Upper lobe of right lung (tissue), 1 donor: ENCODE measurements at places on chromosomes 11 and 22. TPM values are rescaled to one million over a fixed set of nuclear protein-coding genes. Genes with fewer than 3 reads are reported as not detected.

- peak overlapping the region; percentile 28 for H3K4me3 ChIP-seq
- peak overlapping the region; percentile 83 for H3K27ac ChIP-seq
- no peak for DNase-seq
- H3K36me3 ChIP-seq = peaks cover 32% of the 10 kb centered on the region
These were observed 532 bp upstream of the VSIG2 start for GRCh38 chr11:124752471-124753102.

DNA sequence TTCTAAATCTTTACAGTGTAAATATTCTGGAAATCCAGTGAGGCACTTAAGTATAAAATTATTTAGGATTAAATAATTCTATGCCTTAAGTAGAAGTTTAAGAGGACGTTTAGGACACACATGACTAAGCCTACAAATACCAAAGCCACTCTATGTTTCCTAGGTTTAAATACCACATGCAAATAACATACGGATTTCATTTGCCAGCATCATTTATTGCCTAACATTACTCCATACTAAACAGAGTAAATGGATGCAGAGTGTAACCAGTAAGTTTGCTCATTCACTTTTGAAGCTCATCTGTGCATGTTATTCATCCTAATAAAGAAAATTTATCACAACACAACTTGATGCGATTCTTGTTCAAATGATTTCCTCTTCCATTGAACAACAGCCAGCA is 4.1 kb downstream of the BDNF start:
- peaks cover 19% of the 10 kb centered on the region for H3K4me1 ChIP-seq
- no peaks in the 10 kb centered on the region for H3K36me3 ChIP-seq
- no peak for DNase-seq
- H3K27ac ChIP-seq = no peak overlapping the region

DNA sequence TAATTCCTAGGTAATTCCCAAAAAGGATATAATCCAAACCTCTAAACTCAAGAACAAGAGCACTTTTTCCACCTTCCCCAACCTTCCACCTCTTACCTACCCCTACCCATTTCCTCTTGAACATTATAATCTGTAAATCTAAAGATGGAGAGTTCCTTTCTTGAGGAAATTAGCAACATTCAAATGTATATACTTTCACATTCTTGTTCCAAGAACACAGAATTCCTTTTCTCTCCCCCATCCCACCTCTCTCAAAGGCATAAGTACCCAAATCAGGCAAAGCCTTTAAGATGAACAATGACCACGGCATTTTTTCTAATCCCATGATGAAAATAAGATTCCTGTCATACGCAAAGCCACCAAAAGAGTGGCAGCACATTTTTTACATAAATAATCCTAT is 18.3 kb downstream of the RRAS2 start:
- H3K4me3 ChIP-seq = no peak overlapping the region
- no peaks in the 10 kb centered on the region for H3K27me3 ChIP-seq
- no peaks in the 10 kb centered on the region for H3K36me3 ChIP-seq
- H3K4me1 ChIP-seq = peaks cover 5% of the 10 kb centered on the region
- DNase-seq = no peak
- no peak overlapping the region for H3K27ac ChIP-seq

DNA sequence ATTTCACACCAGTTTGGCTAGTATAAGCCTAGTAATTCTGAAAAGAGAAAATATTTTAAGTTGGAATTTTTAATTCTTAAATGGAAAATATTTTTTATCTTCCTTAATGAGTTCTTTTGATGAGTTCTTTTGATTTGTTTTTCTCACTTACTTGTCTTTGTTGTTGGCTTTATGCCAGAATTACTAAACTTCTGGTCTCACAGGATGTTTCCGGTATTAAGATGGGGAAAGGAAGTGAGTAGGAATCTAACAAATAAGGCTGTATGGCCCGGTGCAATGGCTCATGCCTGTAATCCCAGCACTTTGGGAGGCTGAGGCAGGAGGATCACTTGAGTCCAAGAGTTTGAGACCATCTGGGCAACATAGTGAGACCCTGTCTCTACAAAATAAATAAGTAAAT is 106.4 kb downstream of the ARHGAP42 start:
- no peaks in the 10 kb centered on the region for H3K27me3 ChIP-seq
- no peak overlapping the region for H3K4me3 ChIP-seq
- DNase-seq = no peak
- no peaks in the 10 kb centered on the region for H3K4me1 ChIP-seq

- peaks cover 4% of the 10 kb centered on the region for H3K36me3 ChIP-seq
- H3K27me3 ChIP-seq = no peaks in the 10 kb centered on the region
- DNase-seq = no peak
- no peak overlapping the region for H3K4me3 ChIP-seq
These were observed 31.8 kb downstream of the SLCO2B1 start for GRCh38 chr11:75182664-75183063.

DNA sequence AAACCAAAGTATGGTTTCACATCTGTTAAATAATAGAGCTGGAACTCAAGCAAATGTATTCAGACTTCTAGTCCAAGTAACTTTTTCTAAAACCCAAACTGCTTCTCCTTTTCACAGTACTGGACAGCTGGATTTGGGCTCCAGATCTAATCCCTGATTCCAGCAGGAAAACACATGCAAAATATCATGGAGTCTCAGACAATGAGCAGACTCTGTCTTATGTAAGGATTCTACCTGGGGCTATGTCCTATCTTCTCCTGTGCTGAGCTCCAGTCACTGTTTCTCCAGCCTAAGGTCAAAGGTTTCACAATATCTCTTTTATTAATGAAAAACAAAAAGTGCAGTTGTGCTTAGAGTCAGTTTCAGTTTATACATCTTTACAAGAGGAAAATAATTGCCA is 83.2 kb upstream of the EED start:
- no peak for DNase-seq
- no peaks in the 10 kb centered on the region for H3K36me3 ChIP-seq
- H3K4me1 ChIP-seq = peaks cover 8% of the 10 kb centered on the region
- H3K27ac ChIP-seq = no peak overlapping the region
- H3K4me3 ChIP-seq = no peak overlapping the region

GRCh38 chr22:46520880-46521279 is 16.5 kb downstream of the CELSR1 start:
- H3K4me1 ChIP-seq = peaks cover 3% of the 10 kb centered on the region
- H3K36me3 ChIP-seq = no peaks in the 10 kb centered on the region
- H3K27ac ChIP-seq = no peak overlapping the region
- peak; percentile 15 for DNase-seq
- no peak overlapping the region for H3K4me3 ChIP-seq

The OR6A2 gene
- not detected for total RNA-seq

DNA sequence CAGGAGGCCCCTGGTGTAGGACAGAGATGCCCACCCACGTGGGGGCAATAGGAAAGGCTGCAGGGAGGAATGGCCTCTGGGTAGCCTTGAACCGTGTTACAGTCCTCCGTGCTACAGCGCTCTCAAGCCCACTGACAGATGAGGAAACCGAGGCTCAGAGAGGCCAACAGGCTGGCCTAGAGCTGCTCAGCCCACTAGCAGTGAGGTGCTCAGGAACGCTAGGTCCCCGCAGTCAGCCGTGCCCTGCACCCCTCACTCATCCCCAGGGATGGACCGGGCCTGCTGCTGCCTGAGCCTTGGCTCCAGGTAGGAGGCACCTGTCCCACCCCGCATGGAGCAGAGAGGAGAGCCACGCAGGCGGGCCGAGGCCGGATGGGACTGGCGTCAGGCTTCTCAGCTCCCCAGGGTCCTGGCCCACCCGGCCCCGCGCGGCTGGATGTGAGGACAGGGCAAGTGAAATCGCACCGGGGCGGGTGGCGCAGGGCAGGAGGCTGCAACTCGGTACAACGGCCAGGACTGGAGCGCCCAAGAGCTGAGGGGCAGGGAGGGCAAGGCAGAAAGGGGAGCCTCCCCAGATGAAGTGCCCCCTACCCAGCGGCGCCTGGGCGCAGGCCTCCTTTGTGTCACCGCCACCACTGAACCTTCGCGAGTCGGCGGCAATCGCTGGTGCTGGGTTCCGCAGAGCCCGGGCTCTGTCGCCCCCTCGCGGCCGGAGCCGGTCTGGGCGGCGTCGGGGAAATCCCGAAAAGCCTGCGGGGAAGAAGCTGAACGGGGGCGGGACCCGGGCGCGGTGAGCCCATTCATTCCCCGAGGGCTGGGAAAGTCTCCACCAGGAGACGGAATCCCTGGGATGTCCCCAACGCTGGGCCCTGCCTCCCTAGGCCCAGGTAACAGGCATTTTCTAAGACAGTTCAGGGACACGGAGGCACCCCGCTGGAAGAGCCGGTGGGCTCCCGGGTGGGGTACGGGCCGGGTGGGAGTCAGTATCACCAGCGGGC is 8.4 kb upstream of the SLC2A11 start:
- DNase-seq = peak; percentile 92
- peaks cover 18% of the 10 kb centered on the region for H3K4me1 ChIP-seq
- peaks cover 7% of the 10 kb centered on the region for H3K27me3 ChIP-seq
- no peak overlapping the region for H3K4me3 ChIP-seq

GRCh38 chr22:42622061-42622710 is 7.5 kb upstream of the POLDIP3 start:
- peaks cover 3% of the 10 kb centered on the region for H3K4me1 ChIP-seq
- H3K36me3 ChIP-seq = peaks cover 53% of the 10 kb centered on the region
- no peaks in the 10 kb centered on the region for H3K27me3 ChIP-seq
- H3K27ac ChIP-seq = no peak overlapping the region
- no peak for DNase-seq

DNA sequence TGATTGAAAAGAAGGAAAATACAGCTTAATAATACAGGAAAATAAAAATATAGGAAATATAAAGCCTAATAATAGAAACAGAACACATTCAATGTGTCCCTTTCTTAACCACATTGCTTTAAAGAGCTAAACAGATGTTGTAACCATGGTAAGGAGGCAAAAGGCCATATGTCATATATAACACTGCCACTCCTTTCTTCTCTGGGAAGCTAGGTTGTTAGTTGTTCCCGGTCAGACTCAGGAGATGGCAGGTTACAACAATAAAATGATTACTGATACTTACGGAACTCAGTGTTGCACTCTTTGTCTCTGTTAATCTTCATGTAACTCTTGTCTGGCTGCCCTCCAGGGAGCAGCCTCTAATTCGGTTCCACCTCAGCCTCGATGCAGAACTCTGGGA is 134.7 kb upstream of the PGR start:
- H3K36me3 ChIP-seq = no peaks in the 10 kb centered on the region
- no peaks in the 10 kb centered on the region for H3K27me3 ChIP-seq
- no peaks in the 10 kb centered on the region for H3K4me1 ChIP-seq
- no peak for DNase-seq

DNA sequence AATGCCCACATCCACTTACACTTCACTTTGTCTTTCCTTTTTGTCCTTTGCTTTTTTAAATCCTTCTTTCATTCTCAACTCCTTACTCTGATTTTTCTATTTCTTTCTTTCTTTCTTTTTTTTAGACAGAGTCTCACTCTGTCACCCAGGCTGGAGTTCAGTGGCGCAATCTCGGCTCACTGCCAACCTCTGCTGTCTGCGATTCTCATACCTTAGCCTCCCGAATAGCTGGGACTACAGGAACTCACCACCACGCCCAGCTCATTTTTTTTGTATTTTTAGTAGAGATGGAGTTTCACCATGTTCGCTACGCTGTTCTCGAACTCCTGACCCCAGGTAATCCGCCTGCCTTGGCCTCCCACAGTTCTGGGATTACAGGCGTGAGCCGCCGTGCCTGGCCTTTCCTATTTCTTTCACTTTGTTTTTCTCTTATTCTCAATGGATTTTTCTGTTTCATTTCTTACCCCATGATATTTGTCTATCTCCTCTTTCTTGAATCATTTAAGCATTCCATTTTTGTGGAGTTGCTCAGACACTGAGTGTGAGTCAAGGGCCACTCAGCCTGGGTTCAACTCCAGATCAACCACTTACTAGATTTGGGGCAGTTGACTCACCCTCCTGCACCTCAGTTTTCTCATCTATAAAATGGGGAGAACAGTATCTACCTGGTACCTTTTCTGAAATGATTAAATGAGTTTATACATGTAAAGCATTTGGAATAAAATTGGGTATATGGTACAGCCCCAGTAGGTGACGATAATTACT is 7.6 kb downstream of the KCNJ5 start:
- no peaks in the 10 kb centered on the region for H3K36me3 ChIP-seq
- no peak overlapping the region for H3K27ac ChIP-seq
- peak; percentile 86 for DNase-seq
- peaks cover 21% of the 10 kb centered on the region for H3K4me1 ChIP-seq

- no peak overlapping the region for H3K27ac ChIP-seq
- H3K4me1 ChIP-seq = peaks cover 7% of the 10 kb centered on the region
- no peak for DNase-seq
- H3K36me3 ChIP-seq = no peaks in the 10 kb centered on the region
- no peaks in the 10 kb centered on the region for H3K27me3 ChIP-seq
These were observed 117.1 kb downstream of the MRTFA start for GRCh38 chr22:40519284-40519947.

DNA sequence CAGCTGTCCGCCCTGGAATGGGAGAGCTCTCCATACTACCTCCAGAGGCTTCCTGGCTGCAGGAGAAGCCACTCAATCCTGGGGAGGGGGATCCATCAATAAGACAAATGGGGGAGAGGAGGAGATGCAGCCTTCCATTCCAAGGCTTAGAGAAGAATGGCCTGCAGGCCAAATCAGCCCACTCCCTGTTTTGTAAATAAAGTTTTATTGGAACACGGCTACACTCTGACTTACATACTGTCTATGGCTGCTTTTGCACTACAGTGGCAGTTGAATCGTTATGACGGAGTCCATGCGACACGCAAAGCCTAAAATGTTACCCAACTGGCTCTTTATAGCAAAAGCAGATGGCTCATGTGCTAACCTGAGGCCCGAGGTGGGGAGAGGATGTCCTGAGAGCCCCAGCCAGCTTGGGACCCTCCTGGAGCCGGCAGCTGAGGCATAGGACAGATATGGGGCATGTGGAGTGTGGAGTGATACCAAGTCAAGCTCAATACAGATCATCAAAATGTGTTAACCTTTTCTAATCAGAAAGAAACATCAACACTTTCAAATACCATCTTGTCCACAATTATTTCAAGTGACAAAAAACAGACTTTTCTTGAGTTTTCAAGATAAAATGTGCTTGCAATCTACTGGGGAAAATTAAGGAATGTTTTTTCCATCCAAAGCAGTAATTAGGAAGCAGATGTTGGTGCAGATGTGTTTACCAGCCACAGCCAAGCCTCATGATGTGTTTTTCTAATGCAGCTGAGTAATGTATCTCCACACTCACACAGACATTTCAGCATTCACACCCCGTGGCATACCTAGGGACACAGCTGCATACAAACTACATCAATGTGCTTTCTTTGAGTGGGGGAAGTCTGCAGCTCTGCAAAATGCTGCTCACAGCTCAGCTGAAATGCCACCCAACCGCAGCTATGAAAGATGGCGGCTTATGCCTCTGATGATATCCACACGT is 181.6 kb downstream of the SHANK2 start:
- H3K27ac ChIP-seq = no peak overlapping the region
- DNase-seq = no peak
- H3K36me3 ChIP-seq = no peaks in the 10 kb centered on the region

The ANKK1 gene
- total RNA-seq = not detected

GRCh38 chr11:100612766-100613165 is 74.3 kb upstream of the ARHGAP42 start:
- H3K4me3 ChIP-seq = no peak overlapping the region
- H3K36me3 ChIP-seq = no peaks in the 10 kb centered on the region
- no peak for DNase-seq
- no peaks in the 10 kb centered on the region for H3K27me3 ChIP-seq
- H3K4me1 ChIP-seq = no peaks in the 10 kb centered on the region
